Activated T-cell treated with anti-CD3 and anti-CD28 coated beads, Interleukin-2, amount 50 U/mL, for 72 hours (primary cell): ENCODE measurements at places on chromosomes 1 and 21.

- DNase-seq: no peak
These were observed 15.7 kb downstream of the GAS5 start for GRCh38 chr1:173852105-173852504.

- DNase-seq: no peak
These were observed 109.7 kb downstream of the TGFB2 start for GRCh38 chr1:218454700-218455282.

GRCh38 chr1:153790313-153790965 lies 15.2 kb downstream of the SLC27A3 start:
- no peak for DNase-seq

DNA sequence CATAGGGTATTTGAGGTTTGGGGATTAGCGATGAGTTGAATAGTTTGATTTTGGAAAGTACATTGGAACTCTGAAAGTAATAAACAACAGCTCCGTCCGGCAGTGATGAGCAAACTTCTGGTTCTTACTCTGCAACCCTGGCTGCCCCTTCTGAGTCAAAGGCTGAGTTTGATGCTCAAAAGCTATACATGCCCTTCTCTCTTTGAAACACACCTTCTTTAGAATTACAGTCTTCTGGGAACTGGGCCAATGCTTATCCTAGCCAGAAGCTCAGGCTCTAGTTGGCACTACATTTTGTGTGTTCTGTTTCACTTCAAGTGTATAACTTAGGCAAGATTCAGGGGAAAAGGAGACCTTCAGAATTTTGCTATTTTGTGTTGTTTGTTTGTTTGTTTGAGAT lies 9.3 kb downstream of the AHCYL1 start:
- peak; percentile 38 for DNase-seq

GRCh38 chr1:155175281-155175926 lies 1.8 kb downstream of the TRIM46 start:
- DNase-seq: no peak

DNA sequence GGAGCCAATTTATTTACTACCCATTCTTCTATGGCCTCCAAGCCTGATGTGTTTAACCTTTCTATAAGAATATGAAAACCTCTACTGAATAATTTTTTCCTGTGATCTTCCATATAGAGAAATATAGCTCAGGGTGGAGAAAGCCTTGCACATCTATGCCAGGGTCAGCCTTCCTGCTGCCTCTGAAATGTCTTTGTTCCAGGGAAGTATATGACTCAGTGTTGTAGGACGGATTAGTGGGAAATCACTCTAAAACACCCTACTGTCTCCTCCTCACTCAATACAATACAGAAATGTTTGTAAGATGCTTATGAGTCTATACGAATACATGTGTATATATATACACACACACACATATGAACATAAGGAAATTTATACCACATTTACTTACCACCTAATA lies 1044.9 kb downstream of the BRINP3 start:
- DNase-seq: no peak

- peak; percentile 38 for DNase-seq
These were observed 560 bp downstream of the PLEKHM2 start for GRCh38 chr1:15684468-15685291.

- DNase-seq: no peak
These were observed 125.2 kb upstream of the GALNT2 start for GRCh38 chr1:229941831-229942230.

DNA sequence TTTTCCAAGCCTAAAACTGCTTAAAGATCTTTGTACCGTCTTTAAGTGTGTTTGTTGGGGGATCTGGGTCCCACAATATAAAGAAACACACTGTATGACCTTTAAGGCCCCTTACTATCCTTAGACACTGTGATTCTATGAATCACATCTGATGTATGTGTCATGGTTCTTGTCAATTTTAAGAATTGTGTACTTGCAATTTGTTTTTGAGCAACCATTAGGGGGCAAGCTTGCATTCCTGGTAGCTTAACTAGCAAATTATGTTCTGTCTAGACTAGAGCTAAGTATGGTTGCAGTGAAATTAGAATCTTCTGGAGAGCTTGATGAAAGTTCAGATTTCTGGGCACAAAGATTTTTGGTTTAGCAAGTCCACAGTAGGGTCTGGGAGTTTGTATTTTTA lies 219.5 kb downstream of the TPR start:
- no peak for DNase-seq
